Endothelial cell of umbilical vein (primary cell): ENCODE measurements at places on chromosomes 16 and 17.

- no peak for DNase-seq
Measured at GRCh38 chr17:51508048-51508447, 247.7 kb downstream of the UTP18 start.

DNA sequence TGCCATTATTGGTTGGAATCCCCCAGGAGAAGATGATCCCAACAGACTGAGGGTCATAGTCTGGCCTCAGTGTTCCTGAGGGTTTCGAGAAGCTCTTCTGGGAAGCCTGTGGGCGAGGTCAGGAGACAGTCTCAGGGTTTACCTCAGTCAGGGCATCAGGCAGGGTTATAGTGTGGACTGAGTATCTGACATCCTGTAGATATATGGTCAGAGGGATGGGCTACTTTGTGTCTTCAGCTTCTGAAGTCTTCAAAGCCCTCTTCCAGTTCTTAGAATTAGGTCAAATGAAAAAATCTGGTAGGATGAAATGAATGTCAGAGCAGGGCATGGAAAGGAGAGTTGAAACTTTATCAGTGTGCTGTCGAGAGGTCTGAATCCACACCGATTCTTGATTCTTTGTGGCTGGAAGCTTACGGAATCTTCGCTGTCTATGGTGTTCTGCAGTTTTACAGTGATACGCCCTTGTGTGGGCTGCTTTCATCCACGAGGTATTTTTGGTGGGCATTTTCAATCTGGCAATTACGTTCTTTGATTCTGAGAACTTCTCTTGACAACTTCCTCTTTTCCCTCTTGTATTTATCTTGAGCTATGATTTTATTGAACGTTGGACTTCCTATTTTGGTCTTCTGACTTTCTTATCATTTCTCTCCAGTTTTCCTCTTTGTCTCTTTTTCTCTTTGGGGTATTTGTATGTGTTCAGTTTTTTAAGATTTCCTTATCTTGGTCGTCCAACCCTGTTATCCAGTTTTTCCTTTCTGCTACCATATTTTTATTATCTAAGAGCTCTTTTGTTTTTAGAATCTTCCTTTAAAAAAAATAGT, 30.4 kb downstream of the BPTF start:
- peak; percentile 77 for DNase-seq

DNA sequence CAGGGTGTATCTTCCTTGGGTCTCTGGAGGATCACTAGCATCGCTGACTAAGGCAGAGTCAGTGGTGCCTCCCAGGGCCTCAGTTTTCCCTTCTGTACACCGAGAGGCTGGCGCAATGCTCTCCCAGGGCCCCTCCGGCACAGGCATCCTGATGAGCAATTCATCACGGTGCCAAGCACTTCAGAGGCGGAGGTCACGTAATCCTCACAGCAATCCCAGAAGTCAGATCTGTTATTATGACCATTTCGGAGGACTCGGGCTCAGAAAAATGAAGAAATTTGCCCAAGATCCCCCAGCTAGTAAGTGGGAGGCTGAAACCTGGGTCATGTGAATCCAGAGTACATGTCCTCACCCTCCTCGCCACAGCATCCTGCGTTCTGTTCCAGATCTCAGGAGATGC, 46.5 kb downstream of the AIPL1 start:
- DNase-seq = no peak

DNA sequence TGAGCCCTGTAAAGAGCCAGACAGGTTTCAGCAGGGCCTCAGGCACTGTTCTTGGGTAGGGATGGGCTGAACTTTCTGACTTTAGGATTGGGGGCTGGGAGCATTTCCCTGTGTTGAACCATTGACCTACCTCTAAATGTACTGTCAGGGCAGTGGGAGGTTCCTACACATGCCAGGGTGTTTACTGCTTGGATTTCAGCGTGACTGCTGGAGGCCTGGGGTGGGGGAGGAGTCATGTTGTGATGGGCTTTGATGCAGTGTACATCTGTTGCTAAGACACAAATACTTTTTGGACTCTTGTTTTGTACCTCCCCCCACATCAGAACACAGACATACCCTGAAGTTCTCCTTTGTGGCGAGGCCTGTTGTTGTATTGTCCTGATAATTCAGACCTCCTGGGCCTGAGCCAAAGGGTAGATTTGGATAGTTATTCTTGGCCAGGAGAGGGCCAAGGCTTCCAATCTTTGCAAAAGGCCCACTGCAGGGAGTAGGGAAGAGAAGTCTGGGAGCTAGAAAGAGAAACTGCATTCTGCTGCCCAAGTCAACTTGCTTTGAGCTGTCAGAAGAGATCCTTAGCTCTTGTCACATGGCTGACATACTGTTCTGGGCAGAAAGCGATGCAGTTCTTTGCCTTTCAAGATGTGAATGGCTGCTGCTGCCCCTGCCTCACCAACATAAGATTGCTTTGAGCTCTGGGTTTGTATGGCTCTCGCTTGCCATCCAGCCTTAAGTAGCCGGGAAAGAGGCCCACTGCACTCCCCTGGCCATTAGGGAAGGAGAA, 3.7 kb downstream of the NFE2L1 start:
- DNase-seq = peak; percentile 95
